ENCODE measurements at places on chromosomes 2 and 18.

DNA sequence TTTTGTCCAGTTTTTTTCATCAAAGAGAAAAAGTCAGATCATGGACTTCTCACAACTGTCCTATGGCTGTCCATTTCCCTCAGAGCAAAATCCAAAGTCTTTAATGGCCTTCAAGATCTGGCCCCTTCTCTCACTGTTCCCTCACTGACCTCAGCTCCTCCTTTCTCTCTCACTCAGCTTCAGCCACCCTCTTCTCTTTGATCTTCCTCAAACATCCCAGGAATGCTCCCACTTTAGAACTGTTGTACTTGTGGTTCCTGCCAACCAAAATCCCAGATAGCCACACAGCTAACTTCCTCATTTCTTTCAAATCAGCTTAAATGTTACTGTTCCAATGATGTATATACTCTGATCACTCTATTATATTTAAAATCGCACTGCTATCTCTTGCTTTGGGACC, 82.9 kb downstream of the NUP35 start:
- no peak for DNase-seq

GRCh38 chr2:57444752-57445430, 601.7 kb upstream of the VRK2 start:
- DNase-seq, result no peak

DNA sequence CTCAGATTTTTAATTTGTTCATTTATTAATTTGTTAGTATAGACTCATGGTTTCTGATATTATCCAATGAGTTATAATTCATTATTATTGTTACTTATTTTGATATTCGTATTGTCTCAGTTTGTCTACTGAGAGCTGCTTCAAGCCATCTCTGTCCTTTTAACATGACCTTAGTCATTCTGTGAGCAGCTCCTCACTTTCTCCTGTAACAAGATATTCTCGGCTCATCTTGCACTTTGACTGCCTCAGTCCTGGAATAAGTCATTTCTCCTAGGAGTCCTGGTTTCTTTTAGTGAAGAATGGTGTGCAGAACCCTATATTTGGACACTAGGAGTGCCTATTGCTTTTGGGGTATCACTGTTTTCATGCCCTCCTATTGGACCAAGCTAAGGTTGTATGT, 13.2 kb downstream of the ASB1 start:
- no peak for DNase-seq

DNA sequence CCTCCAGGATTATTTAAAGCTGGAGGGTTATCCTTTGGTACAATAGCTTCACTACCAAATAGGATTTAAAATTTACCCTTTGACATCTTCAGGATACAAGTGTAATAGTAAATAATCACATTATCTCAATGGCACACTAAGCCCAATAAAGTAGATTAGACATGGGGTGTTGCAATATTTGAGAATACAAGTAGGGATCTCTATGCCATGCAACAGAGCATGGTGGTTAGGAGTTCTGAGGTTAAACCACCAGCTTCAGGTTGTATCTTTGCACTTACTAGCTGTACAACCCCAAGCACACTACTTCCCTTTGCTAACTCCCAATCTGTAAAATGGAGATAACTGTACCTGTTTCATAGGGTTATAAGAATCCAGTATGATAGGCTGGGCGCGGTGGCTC, 6.2 kb downstream of the MBD2 start:
- DNase-seq, result no peak

DNA sequence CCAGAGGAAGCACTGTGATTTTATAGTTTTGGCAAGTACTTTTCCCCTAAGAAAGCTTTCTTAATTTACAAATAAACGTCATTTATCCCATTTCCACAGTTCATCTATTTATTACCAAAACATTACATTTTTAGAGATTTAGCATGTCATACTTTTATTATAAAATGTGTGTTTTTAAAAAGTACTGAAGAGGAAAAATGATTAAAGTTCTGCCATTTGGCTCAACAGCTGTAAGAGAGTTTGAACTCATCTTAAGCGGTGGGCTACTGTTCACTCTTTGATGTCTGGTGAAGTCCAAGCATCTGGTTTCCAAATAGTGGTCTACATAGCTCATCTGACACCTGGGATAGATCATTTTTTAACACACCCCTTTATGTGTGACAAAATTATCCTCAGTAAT, 51.3 kb upstream of the TANC1 start:
- DNase-seq, result no peak

DNA sequence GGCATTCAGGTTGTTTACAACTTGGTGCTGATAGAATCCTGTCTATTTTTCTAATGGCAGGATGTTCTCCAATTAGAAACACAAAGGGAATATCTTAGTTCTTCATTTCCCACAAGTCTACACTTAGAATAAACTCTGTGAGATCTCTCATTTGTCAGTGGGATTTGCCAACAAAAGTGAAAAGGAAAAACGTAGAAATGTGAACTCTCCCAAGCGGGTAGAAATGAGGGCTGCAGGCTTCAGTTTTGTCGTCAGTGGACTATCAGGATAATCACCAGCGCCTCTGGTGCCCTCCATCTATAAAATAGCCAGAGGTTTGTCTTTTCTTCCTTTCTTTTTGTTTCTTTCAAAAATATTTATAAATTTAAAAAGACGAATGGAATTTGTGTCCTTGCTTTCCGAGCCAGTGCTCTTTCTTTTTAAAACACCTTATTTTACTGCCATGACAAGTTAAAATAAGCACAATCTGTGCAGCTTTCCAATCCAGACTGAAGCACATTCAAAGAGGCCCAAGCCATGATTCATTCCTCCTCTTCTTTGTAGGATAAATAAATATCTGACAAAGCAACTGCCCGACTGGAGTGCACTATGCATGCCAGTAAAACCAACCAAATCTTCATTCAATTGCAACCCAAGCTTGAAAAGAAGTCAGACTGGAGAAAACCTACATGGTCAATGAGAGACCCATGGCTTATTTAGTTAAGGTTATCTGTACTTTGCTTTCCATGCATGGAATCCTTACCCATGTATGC, 185.8 kb downstream of the ANKRD44 start:
- no peak for DNase-seq

DNA sequence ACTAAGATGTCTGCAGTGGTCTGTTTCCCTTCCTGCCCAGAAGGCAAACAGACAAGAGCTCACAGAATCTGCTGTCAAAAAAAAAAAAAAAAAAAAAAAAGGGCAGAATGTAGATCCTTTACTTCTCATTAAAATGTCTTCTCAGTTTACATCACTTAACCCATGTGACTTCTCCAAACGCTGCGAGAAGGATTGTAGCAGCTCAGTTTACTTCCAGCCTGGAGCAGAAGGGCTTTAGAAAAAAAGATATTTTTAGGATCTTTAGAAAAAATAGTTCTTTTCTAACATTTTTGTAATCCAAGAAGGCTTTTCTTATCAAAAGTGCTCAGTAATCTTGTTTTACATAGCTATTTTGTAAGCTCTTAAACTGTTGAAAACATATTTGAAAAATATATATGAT, 425.4 kb downstream of the CNTNAP5 start:
- DNase-seq, result no peak

GRCh38 chr2:206984206-206984605, 44.9 kb downstream of the CPO start:
- DNase-seq, result no peak

GRCh38 chr2:237229905-237230304, 144.2 kb downstream of the COPS8 start:
- no peak for DNase-seq

DNA sequence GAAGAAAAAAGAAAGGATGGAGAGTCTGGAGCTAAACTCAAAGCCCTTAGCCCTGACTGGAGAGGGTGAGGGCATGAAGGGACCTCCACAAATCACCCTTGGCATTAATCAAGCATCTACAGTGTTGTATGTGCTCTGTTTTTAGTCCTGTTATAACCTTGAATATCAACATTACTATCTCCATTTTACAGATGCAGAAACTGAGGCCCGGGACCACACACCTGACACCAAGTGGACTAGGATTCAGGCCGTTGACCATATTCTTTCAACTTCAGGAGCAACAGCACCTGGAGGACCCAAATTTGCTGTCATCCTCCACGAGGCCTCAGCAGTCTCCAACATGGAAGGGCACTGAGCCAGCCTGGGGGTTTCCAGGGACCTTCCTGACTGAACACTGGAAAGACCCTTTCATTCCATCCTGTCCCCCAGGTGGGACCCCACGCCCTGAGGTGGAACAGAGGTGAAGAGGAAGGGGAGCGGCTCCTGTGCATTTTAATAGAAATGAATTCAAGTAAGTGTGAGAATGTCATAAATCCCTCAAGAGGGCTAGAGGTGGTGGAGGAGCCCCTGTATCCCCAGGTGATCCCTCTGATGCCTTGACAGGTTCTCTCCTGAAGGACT, 41.0 kb downstream of the SERTAD2 start:
- no peak for DNase-seq

- no peak for DNase-seq
Observed at GRCh38 chr18:48852794-48853193, 98.0 kb downstream of the SMAD7 start.

DNA sequence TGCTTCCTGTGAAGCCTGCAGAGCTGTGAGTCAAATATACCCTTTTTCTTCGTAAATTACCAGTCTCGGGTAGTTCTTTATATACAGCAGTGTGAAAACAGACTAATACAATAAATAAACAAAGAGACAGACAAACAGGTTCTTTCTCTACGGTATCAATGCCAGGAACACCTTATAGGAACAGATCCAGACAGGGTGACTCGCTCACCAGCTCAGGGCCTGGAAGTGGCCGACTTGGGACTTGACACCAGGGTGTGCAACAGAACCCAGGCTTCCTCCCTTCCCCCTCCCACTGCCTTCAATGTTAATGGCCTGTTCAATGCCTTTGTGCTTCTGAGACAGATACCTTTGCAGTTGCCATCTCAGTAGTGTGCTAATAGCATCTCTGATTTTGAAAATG, 309.5 kb downstream of the ALK start:
- DNase-seq, result no peak

DNA sequence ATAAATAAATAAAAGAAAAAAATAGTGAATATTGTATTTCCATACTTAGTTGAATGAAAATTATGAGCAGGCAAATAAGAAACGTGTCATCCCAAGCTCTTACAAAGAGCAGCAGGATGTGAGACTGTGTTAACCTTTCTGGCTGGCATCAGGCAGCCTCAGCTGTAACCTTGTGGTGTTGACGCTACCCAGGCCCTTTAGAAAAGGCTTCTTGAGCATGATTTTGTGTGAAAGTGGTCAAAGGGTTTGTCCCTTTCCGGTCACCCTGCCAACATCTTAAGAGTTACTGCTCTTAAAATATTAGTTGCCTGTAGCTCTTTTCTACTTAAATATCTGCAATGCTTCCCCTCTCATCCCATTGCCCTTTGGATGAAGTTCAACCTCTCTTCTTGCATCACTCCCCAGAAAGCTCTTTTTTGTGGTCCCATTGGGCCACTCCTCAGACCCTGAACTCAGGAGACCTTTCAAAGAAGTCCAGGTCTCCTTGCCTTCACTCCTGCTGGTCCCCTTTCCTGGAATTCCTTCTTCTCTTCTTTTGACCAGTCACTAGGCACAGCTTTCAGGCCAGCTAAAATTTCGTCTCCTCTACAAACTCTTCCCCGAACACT, 35.0 kb downstream of the RHOB start:
- DNase-seq, result no peak

DNA sequence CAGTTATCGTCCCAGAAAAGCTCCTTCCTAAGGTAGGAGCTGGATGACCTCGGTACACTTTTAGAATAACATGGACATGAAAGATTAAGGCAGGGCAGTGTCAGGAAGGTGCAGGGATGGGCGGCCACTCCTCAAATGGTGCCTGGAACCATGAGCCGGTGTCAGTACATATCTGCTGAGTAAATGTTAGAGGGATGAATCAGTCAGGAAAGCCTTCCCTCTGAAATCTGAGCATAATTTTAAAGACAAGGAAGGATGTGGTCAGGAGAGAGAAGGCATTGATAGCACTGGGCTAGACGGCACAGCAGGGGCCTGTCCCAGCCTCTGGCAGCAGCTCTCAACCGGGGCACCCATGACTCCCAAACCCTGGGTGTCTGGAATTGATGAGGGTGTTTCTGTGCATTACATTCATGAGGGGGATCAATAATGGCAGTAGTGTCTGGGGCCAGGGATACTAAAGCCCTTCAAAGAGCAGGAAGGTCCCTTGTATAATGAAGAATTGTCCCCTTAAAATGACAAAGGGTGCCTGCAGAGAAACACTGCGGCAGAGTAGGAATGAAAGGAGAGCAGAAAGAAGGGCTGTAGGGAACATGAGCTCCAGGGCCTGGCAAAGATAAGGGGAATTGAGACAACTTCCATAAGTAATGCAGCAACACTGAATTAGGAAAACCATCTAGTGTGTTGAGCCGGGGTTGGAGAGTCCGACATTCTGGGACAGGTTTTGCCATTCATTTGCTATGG, 162.3 kb upstream of the REV1 start:
- no peak for DNase-seq

DNA sequence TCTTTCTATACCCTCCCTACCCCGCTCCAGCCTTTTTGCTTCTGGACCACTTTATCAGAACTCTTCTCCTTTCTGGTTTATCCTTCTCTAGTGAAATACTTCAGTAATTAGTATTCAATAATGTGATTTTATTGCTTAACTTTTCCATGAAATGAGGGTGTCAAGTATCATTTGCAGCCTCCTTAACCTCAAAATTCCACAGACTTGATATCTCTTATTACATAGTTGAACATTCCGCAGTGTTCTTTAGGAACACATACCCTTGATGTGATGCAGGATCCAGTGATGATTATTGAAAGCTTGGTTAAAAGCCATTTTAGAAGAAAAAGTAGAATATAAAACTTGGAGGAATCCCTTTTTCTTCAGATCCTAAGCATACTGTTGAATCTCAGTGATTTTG, 94.8 kb downstream of the GREB1L start:
- DNase-seq, result no peak

DNA sequence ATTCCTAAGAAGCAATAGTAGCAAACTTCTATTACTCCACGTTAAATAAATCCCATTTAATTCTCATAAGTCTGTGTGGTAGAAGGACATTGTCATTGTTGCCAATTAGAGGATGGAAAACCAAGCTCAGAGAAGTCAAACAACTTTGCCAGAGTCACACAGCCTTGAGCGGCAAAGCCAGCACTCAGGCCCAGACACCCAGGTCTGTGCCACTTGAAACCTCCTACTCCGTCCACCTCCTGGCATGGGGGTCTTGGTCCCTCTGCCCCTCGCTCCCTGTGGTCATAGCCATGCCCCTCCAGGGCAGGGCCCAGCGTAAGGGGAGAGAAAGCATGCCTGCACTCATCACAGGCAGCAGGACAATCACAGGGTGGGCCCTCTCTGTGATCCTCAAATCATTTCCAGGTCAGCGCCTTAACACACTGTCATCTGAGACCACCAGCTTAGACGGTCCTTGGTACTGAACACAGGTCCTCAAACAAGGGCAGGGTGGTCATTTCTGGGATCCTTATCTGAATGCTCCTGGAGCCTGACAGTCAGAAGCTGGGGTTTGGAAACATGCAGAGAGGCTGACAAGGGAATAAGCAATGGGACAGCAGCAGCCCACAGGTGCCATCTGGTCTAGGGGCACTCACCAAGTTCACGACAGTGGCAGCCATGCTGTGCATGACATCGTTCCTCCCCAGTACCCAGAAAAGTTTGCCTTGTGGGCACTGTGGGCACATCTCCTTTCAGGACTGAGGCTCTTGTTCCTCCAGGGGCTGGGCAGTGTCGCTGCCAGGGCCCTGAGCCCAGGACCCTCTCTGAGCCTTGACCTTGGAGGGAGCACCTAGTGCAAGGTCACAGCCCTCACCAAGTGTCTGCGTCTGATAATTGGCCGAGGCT, 38.2 kb downstream of the FAM178B start:
- no peak for DNase-seq
